Ascending aorta (tissue), 2 donors: ENCODE measurements at places on chromosomes 3 and 15. TPM values are rescaled to one million over a fixed set of nuclear protein-coding genes. Genes with fewer than 3 reads are reported as not detected.

GRCh38 chr15:63836579-63836978 lies 2.8 kb upstream of the HERC1 start:
- DNase-seq = no peak

DNA sequence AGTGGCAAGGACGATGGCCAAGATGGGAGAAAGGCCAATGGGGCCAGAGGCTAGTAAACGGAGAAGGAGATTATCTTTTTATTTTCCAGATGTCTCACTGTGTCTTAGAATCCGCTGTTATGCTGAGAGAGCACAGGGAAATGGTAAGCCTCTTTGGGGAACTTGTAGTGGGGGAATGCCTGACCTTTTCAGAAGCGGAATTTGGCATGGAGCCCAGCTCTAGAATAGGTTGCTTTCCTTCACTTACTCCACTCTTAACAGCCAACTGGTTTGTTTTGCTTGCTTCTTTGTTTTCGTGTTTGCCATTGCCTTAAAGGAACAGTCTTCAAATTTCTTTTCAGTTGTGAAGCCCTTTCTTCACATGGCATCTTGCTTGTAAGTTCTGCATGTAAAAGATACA lies 316.2 kb upstream of the THRB start:
- DNase-seq = no peak

- no peak for DNase-seq
Observed at GRCh38 chr3:71125738-71126137, 457.8 kb downstream of the FOXP1 start.

DNA sequence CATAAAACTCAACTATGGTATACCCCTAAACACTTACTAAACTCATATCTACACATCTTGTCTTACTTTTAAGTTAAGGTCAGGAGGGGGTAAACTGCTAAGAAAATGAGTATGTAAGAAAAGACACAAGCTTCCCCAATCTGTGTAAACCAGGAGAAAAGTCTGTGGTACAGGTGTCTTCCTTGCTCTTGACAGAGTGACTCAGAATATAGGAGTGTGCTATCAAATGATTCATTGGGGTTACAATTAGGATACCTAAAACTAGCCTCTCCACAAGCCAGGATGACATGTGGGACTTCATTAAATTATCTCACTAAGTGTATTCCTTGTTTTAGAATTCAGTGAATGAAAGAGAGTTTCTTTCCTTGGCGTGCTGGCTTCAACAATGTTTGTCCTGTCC lies 274.8 kb downstream of the BBX start:
- no peak for DNase-seq

DNA sequence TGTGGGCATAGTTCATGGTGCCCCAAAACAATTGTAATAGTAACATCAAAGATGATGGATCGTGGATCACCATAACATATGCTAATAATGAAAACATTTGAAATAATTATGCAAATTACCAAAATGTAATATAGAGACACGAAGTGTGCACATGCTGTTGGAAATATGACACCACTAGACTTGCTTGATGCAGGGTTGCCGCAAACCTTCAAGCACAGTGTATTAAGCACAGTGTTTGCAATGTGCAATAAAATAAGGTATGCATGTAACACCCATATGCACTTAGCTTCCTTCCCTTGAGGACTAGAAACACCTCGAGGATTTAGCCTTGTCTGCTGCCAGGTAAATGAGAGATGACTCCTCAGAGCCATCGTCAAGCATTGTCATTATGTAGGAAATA lies 10.9 kb upstream of the GJD2 start:
- no peak for DNase-seq

DNA sequence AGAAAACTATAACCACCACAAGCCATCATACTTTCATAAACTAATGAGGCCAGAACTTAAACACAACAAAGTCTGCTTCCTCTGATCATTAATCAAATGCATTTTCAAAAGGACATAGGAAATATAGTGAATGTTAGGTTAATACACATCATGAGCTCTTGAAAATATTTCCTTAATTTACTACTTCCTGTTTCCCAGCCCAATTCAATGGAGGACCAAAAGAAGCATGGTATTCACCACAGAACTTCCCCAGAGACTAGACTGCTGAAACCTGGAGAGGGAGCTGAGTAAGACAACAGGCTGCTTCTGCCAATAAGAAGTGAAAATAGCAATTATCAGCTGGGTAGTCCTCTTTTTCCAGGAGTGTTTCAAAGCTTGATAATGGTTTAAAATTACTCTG lies 250.3 kb downstream of the ULK4 start:
- no peak for DNase-seq

DNA sequence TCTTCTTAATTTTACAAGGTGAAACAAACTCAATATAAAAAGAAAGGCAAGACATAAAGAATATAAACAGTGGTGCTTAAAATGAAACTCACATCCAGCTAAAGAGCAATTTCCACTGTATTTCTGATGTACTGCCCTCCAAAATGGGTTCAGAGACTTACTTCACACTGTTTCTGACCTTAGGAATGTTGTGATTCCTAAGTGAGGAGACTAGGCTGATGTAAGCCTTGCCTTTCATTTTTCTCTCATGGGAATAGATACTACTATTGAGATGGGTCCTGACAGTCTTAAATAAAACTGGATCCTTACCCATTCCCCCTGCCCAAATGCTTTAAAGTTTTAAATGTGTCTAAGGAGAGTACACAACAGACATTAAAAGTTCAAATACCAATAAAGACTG lies 86.9 kb downstream of the CBLB start:
- no peak for DNase-seq

OIP5 gene
- not detected for total RNA-seq

CAMP gene
- not detected for total RNA-seq

CTXND1 gene
- 0.11 TPM for total RNA-seq
